ENCODE measurements at places on chromosomes 2 and 18.

DNA sequence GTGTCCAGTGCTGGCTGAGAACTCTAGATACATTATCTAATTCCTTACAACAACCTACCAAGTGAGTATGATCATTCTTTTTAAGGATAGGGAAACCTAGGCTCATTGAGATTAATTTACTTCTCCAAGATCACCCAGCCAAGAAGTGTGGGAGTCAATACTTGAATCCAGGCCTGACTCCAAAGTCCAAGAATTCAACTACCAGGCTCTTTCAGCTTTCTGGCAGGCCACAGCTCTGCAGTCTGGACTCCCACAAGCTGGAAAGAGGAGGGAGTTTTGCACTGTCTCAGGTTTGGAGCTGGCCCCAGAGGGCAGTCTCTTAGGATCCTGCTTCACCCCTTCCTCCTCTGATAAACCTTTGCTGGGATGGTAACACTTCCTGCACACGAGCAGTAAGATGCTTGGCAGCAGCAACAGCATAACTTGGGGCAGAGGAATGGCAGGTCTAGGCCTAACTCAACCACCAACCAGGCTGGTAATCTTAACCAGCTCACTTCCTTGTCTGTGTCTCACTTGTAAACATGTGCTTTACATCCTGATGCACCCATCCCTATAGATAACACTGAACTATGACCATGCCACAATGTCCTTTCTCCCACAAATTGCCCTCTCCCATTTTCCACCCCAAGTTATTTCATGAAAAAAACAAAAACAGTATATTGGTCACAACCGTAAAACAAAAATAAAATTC is 111.1 kb upstream of the ACAA2 start:
- DNase-seq: no peak

DNA sequence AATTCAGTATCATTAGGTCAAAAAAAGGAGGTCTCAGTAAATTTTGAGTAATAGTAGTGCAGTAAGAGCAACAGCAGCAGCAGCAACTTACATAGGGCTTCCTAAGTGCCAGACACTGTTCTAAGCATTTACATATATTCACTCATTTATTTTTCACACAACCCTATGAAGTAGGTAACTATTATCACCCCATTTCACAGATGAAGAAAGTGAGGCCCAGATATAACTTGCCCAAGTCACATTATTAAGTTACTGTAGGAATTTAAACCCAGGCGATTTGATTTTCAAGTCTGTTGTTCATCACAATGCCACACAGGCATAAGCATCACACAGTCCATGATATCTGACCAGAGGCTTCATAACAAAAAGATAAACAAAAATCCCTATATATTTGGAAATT is 90.2 kb upstream of the DTNB start:
- no peak for DNase-seq

GRCh38 chr2:144625226-144625625 is 105.3 kb upstream of the ZEB2 start:
- DNase-seq: no peak

GRCh38 chr2:213376644-213377043 is 92.4 kb downstream of the SPAG16 start:
- DNase-seq: no peak

GRCh38 chr2:216426938-216427337 is 14.7 kb downstream of the SMARCAL1 start:
- DNase-seq: peak; percentile 86

DNA sequence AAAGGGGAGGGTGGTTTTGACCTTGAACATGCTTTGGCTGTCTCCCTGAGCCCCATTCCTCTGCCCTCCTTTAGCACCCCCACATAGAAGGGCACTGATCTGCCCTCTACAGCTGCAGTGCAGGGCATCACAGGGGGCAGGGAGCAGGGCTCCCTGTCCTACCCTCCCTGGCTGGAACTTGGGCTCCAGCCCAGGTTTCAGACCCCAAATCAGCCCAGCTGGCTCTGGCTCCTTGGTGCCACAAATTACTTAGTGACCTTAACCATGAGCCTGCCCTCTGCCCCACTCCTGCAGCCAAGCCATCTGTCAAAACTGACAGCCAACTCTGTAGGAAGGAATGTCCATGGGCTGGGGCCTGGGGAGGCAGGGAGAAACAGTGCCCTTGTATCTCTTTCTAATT is 105.6 kb downstream of the MAPK4 start:
- DNase-seq: no peak

DNA sequence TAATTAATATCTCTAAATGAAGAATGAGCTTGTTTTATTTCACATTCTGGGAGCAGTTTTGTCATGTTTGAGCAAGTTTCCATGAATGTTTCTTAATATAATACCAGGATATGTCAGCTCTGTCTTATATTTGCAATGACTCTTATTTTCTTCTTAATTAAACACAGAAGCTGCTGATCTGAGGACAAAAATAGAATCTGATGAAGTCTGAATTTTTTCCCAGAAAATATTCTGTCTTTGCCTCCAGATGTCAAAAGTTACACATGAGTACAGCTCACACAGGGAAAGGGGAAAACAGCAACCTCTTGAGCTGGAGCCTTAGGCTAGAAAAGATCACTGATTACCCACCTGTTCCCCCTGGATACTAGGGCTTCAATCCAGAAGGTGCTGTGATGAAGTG is 606.6 kb upstream of the SYT4 start:
- DNase-seq: no peak

DNA sequence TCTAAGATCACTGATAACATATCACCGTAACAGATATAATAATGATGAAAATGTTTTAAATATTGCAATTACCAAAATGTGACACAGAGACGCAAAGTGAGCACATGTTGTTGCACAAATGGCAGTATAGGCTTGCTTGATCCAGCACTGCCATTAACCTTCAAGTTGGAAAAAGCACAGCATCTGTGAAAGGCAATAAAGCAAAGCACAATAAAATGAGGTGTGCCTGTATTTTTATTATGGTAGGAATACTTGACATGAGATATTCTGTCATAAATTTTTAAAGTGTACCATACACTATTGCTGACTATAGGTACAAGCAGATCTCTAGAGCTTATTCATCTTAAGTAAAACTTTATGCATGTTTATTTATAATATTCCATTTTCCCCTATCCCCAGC is 312.2 kb downstream of the PTH2R start:
- no peak for DNase-seq

Data from ELR (cell line).